ENCODE measurements at places on chromosomes 4 and X.

- no peak for DNase-seq
These were observed 321.2 kb downstream of the PCDH7 start for GRCh38 chr4:31041385-31041784.

- no peak for DNase-seq
These were observed 1.7 kb upstream of the METTL14 start for GRCh38 chr4:118683513-118683912.

DNA sequence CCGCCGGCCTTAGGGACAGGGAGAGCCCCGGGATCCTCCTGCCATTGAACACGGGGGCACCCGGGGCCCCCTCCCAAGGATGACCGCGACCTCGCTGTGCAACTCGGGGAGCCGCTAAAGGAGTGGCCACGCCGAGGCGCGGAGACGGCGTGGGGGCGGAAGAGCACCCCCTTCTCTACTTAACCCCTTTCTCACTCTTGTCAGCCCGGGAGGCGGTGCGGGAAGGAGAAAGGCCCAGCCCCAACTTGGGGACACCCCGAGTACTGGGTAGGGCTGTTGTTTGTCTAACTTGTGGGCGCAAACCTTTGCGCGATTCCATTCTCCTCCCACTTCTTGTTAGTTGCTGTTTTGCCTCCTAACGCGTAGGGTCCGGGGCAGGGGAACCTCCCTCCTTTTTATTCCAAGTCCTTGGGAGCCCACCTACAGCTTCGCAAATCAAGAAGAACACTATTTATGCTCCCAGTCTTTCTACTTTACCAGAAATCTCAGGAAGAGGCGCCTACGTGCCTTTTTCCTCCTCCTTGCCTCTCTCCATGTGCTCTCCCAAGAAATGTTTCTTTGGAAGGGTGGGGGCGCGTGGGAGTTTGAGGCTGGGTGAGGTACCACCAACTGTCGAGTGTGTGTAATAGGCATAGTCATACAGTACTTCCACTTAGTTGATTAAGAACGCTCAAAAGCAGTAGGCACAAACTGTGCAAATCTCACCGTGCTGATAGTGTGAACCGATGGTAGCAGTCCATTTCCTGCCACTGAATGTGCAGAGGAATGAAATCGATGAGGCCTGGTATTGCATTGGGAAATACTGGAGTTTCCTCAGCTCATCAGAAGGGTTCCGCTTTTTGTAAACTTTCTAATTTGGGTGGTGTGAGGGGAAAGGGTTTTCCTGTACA is 813 bp downstream of the DIAPH2 start:
- DNase-seq: no peak

DNA sequence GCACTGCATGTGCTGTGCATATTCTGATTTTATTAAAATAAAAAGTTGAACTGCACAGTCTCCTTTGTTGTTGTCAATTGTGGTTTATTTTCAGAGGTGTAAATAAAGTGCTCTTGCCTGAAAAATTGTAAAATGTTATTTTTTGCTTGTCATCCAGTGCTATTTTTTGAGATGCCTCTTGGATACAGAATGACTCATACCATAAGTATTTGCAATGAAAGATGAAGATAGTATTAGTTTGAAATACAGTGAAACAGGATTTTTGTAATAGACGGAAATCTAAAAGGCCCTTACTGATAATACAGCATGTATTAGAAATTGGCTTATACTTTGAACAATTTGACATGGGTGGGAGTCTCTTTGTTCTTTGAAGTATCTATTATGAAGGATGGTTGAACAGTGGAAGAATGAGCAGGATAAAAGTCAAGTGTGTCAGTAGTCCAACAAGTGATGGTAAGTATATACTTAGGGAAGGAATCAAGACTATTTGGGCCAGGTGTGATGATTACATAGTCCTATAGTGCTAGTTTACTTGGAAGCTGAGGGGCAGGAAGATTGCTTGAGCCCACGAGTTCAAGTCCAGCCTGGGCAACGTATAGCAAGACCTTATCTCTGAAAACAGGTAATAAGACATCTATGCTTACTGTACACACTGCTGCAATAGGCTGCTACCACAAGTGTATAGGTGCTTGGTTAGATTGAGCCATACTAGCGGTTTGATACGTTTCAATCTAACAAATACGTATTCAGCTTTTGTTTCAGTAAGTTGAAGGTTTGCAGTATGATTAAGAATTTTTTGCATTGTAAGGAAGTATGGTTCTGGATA is 16.4 kb downstream of the DDX3X start:
- no peak for DNase-seq

DNA sequence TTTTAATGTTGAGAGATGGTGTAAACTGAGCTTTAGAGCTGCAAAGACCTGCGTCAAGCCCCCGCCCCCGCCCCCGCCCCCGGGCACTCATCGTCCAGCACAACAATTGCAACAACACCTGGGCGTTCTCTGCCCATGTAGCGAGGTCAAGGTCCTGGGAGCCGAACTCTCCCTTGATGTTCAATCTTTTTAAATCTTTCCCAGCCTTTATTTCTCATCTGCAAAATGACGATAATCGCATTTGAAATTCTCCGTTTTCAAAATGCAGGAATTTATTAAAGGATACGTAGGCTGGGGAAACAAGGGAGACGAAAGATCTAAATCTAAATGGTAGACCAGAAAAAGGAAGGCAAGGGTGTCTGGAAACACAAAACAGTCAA is 648 bp upstream of the MSMO1 start:
- DNase-seq: no peak

- no peak for DNase-seq
These were observed 51.1 kb upstream of the JADE1 start for GRCh38 chr4:128758314-128758922.

- DNase-seq: no peak
These were observed 199.4 kb upstream of the TRAM1L1 start for GRCh38 chr4:117284736-117285135.

DNA sequence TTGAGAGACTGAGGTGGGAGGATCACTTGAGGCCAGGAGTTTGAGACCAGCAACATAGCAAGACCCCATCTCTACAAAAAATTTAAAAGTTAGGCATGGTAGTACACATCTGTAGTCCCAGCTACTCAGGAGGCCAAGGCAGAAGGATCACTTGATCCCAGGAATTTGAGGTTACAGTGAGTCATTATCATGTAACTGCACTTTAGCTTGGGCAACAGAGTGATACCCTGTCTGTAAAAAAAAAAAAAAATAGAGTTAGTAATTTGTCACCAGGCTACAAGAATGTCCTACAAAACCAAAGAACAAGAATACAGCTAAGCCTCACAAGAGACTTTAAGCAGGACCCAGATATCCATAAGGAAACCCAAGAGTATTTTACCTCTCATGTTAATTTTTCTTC is 27.0 kb upstream of the RAB28 start:
- DNase-seq: no peak
